ENCODE measurements at places on chromosomes 5 and 9.
A peak's percentile ranks its signal among the peaks of the same experiment; 100 is the strongest.

DNA sequence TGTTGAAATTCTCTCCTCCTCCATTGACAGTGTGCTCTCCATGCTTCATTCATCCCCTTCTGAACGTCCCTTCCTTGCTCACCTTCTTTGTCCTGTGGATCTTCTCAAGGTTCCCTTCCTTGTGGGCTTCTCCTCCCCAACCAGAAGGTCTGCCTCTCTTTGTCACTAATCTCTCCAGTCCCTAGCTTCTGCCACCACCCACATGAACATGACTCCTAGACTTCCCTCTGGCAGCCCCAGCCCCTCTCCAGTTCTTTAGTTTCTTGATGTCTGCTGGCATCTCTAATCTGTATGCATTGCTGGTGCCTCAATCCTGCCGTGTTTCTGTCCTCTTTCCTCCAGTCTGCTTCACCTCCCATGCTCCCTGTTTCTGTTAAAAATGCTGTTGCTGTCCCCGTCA, 79.3 kb downstream of the ARHGAP26 start:
- no peak for DNase-seq

DNA sequence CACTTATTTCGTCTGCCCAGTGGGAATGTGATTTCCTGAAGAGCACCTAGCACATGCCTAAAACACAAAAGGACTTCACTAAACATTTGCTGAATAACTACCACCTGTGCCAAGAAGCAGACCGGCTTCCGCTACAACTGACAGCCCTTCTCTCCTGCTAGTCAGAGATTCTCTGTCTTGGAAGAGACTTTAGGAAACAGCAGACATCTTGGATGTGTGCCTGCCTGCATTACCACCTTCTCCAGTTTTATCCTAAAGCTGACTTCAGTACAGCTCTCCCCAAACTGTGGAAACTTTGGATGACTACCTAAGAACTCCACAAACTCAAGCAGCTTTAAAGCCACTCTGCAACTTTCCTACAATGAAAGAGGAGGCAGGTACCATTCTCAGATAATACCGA, 116.5 kb upstream of the MAN2A1 start:
- DNase-seq: no peak

- peak; percentile 19 for DNase-seq
Observed at GRCh38 chr9:124869466-124869985, 7.6 kb downstream of the ARPC5L start.

- DNase-seq: no peak
Observed at GRCh38 chr5:53355316-53355715, 125.1 kb upstream of the FST start.

GRCh38 chr5:31894141-31894540, 255.2 kb downstream of the PDZD2 start:
- no peak for DNase-seq

- no peak for DNase-seq
Observed at GRCh38 chr9:105503881-105504280, 54.0 kb upstream of the FKTN start.

DNA sequence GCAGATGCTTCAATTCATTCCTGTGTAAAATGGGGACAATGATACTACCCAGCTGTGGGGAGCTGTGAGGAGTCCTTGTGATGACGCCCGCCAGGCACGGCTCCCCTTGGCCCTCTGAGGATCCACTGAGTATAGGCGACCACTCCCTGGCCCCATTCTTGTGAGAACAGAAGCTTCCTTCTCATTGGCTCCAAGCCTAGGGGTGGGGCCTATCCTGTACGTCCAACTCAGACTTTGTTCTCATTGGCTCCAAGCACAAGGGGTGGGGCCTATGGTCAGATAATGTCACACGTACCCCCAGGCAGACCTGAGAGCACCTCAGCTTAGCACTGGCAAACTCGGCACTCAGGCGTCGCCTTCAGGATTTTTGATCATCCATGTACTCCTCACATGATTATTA, 232.9 kb upstream of the MVB12B start:
- no peak for DNase-seq

GRCh38 chr5:74953937-74954720, 87.9 kb upstream of the FAM169A start:
- DNase-seq: no peak

DNA sequence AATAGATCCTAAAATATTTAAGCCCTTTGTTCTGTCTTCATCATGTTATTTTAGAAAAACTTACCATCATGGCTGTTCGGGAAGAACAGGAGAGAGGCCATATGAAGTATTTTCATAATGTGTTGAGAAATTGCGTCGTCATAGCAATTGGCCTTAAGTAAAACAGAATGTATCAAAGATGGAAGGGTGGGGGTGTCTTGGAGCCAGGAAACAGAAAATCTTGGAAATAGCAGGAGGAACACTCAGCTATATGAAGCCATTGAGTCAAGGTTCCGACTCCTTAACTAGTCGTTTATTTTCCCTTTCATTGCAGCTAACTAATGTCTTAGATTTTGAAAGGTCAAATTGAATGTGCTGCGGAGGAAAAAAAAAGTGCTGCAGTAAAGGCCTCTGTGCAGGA, 1.3 kb downstream of the SPTAN1 start:
- DNase-seq: no peak

DNA sequence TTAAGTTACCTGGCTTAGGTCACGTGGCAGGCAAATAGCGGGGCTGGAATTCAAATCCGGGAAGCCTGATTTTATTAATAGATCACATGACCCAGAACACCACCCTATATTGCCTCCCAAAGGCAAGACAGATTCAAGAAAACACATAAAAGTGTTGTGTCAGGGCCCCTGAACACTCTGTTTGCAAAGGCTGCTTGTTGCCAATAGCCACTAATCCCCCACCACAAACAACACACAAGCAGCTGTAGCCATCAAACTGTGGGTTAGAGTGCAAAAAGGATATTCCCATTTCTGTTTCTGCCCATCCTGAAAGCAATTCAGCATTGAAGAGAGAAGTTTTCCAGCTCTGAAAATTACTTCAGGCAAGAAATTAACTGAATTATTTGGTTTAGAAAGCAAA, 358.9 kb upstream of the RFX3 start:
- no peak for DNase-seq

DNA sequence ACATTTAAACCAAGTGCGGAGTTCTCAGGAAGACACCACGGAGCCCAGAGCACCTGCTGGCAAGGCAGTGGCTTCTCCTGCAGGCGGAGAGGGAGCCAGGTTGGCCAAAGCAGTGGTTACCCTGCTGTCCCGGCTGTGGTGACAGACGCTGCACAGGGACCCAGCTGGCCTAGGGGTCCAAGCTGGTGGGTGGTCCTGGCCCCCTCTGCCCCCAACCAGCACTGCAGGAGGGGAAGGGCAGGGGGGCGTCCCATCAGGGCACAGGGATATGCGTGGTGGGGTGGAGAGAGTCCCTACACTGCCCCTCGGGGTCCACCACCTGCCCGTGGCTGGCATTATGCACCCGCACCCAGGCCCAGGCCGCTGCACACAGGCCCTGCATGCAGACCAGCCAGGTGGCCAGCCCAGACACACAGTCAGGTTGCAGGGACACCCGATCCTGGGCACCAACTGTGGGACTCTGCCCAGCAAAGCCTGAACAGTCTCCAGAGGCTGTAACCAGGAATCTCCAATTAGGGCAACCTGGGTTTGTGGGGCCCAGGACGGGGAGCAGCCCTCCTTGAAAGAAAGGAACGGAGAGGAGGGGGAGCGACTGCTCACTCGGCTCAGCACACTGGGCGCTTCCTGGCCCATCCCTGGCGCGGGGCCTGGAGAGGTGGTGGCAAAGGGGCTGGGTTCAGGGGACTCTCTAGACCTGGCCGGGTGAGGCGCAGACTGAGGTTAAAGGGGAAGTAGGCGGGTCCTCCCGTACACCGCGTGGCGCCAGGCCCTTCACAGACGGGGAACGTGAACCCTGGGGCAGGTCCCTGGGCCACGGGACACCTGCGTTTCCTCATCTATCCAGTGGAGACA, 46.3 kb downstream of the NACC2 start:
- no peak for DNase-seq

GRCh38 chr5:59328709-59329296, 564.7 kb downstream of the PDE4D start:
- DNase-seq: no peak

- DNase-seq: peak; percentile 86
Observed at GRCh38 chr9:120909904-120910303, 16.7 kb downstream of the TRAF1 start.

GRCh38 chr9:119224431-119224830, 144.8 kb downstream of the BRINP1 start:
- DNase-seq: no peak

GRCh38 chr5:132335402-132335801, 34.1 kb upstream of the SLC22A5 start:
- no peak for DNase-seq

- DNase-seq: no peak
Observed at GRCh38 chr5:103108086-103108485, 11.9 kb downstream of the GIN1 start.

- peak; percentile 72 for DNase-seq
Observed at GRCh38 chr5:177446200-177447065, at the start of gene PRR7. Gene PRR7 (plus strand): TSS chr5:177446814. CDS start chr5:177455068, 8,254 bp downstream.

- no peak for DNase-seq
Observed at GRCh38 chr9:79621916-79622575, 50.3 kb downstream of the TLE4 start.

- DNase-seq: no peak
Observed at GRCh38 chr9:133786371-133786753, 48.2 kb upstream of the SARDH start.

GRCh38 chr5:122170620-122171019, 41.3 kb downstream of the ZNF474 start:
- DNase-seq: no peak

- no peak for DNase-seq
Observed at GRCh38 chr5:174272671-174273070, 227.2 kb downstream of the NSG2 start.

GRCh38 chr5:54295651-54296276, 14.6 kb downstream of the ARL15 start:
- DNase-seq: no peak

DNA sequence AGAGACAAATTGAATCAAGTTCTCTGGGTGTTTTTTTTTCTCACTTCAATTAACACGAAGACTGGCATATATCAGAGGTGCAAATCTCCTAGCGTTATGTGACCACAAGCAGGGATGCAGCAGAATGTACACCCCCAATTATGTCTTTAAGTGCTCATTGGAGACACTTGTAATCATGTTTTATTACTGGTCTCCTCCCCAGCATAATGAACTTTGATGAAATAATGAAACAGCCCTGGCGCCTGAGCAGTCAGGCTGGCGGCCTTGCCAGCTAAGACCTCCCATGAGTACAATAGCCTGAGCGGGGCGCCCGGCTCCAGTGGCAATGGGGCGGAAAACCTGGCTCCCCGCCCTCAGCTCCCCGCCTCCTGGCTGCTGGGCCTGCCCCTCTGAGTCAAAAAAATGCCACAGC, 209.4 kb upstream of the MSX2 start:
- DNase-seq: no peak

GRCh38 chr5:55568654-55569512, 34.1 kb upstream of the PLPP1 start:
- DNase-seq: no peak

DNA sequence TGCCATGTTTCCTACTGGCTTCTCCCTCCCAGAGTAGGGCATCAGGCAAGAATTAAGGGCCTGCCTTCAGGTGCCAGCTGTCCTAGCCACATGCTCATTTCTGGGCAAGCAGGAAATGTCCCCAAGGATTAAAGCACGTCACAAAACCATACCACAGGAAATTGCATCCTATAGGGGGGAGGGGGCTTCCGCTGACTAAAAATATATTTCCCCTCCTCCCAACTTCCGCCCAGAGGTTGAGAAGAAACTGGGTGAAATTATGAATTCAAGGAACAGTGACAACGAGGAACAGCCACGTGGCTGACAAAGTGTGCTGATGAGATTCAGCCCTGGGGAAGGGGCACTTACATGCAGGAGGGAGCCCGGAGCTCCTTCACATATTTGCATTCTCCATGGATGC, 4.1 kb downstream of the HBEGF start:
- DNase-seq: peak; percentile 16

GRCh38 chr5:150611026-150611425, 29.4 kb upstream of the SYNPO start:
- DNase-seq: no peak

- no peak for DNase-seq
Observed at GRCh38 chr5:143592648-143593047, 189.2 kb upstream of the NR3C1 start.

GRCh38 chr9:132207839-132208615, 46.2 kb downstream of the NTNG2 start:
- DNase-seq: no peak

DNA sequence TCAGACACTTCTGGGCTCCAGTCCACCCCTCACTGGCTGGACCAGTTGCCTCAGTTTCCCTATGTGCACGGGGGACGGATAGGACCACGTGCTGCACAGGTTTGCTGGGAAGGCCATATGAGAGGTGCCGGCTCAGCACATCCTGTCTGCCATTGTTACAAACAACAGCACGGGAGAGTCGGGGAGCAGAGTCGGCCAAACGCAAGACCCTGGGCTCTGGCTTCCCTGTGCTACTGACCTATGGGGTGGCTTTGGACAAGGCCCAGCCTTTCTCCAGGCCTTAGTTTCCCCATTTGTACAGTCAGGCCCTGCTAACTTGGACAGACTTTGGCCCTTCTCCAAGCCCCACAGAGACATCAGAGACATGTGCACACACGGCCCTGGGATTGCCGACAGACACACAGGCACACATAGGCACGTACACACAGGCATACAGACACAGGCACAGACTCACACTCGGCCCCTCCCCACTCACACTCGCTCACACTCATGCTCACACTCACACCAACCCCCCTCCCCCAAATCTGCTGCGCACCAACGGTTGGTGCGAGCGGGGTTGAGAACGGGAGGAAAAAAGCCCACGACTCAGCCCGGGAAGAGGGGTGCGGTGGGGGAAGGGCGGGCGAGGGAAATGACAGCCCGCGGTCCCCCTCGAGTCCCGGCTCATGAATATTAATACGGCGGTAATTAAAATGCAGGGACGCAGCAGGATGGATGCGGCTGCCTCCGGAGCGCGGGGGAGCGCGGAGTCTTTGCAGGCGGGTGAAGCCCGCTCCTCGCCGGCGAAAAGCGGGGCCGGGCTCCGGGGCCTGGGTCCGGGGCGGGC, 133.0 kb downstream of the C9orf50 start:
- peak; percentile 68 for DNase-seq

DNA sequence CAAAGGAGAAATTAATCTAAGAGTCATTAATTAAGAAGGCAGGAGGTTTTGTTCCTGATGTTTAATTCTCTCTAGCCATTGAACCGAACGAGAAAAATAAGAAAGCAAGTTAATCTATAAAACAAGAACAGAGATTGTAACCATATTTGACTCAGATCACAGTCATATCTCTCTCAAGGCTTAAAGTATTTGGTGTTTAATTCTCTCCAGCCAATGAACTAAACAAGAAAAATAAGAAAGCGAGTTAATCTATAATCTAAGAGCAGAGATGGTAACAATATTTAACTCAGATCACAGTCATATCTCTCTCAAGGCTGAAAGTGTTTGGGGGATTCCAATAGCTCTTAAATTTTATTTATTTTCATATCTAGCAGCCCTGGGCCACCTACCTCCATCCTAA, 74.4 kb upstream of the SHISAL2B start:
- DNase-seq: no peak

- no peak for DNase-seq
Observed at GRCh38 chr9:136592666-136593065, 46.8 kb upstream of the NOTCH1 start.

- DNase-seq: no peak
Observed at GRCh38 chr5:40397091-40397490, 282.6 kb upstream of the PTGER4 start.

- no peak for DNase-seq
Observed at GRCh38 chr9:98837516-98837915, 30.0 kb downstream of the GALNT12 start.
